ENCODE measurements at places on chromosomes 5 and 9.
A peak's percentile ranks its signal among the peaks of the same experiment; 100 is the strongest.

DNA sequence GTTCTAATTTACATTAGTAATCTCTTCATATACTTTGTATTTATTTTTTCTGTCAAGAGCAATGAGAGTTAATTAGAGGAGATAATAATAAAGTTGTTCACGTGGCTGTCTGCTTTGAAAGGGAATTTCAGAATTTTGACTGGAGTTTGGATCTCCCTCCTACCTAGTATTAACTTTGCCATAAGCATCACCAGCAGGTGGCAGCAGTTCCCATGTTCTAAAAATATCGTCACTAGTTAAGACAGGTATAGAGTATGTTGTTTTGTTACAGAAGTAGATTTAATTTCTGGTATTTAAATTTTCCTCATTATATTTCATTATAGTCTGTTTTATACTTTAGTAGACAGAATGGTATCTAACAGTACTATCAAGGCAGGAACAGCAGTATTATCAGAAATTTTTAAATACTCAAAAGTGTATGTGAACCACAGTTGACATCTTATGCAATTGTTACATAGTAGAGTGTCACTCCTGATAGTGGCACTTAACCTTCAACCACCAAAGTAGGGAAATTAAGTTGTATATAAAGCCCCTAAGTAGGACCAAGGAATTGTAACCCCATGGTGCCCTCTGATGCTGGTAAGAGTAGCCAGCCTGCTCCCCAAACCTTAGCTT, 20.4 kb downstream of the GNPDA1 start:
- DNase-seq, result peak; percentile 76

DNA sequence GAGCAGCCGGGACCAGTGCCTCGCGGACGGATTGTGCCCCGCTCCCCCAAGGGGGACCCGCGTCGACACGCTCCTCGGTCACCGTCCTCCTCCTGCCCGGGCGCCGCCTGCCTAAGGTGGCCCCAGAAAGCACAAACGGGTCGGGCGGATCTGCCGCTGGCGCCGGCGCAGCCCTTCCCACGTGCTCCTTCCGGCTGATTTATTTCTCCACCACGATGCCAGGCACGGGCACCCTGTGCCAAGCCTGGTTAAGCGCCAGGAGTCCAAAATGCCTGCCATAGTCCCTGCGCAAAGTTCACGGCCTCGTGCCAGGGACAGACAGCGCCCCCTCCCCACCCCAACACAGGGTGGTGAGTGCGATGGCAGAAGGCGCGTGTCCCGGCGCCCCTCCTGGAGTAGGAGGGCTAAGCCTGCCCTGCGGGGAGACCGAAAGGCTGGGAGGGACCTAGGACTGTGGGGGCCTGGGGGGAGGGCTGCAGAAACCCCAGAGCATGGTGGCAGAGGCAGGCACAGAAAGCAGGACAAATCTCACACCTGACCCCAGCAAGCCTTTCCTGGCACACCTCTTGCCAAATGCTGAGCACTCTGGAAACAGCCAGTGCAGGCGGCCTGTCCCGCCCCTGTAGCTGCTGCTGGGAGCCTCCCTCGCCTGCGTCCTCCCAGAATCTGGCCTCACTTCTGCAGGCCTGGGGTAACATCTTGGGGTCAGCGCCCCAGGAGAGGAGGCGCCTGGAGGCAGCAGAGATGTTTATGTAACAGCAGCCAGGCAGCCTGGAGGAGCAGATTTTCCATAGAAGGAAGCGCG, 1.1 kb upstream of the NOTCH1 start:
- DNase-seq, result peak; percentile 37

DNA sequence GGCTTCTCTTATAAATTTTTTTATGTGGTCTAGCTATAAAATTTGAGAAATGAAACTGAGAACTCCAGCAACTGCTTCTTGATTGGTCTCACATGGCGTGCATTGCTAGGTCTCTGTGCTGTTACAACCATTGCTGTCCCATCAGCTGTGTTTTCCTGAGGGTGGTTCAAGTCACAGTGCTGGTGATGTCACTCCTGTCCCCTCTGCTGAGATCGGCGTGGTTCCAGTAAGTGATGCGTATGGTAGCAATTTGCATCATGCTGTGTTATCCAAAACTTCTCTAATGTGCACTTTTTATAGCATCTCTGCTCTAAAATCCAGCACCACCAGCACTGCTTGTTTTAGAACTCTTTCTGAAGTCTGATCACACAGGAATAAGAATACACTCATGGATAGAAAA, 112.6 kb upstream of the ZNF608 start:
- no peak for DNase-seq

GRCh38 chr9:116891424-116891823, 204.3 kb downstream of the TRIM32 start:
- DNase-seq, result no peak

DNA sequence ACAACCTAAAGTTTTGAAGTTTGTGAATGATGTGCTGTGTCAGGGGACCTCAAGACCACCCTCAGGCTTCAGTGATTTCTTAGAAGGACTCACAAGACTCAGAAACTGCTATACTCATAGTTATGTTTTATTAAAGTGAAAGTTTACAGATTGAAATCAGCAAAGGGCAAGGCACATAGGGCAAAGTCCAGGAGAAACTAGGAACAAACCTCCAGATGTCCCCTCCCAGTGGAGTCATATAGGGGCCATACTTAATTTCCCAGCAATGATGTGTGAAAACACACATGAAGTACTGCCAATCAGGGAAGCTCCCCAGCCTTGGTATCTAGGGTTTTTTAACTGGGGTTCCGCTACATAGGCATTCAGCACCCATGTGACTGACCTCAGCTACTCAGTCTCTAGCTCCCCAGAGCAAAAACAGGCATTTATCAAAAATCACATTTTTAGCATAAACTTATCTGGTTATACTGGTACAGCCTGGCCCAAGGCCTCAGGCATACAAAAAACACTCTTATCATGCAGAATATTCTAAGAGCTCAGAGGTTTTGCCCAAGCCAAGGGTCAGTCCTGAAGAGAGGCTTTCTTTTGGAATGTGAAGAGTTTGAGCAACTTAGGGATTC, 74.7 kb upstream of the ANKRD55 start:
- DNase-seq, result no peak

DNA sequence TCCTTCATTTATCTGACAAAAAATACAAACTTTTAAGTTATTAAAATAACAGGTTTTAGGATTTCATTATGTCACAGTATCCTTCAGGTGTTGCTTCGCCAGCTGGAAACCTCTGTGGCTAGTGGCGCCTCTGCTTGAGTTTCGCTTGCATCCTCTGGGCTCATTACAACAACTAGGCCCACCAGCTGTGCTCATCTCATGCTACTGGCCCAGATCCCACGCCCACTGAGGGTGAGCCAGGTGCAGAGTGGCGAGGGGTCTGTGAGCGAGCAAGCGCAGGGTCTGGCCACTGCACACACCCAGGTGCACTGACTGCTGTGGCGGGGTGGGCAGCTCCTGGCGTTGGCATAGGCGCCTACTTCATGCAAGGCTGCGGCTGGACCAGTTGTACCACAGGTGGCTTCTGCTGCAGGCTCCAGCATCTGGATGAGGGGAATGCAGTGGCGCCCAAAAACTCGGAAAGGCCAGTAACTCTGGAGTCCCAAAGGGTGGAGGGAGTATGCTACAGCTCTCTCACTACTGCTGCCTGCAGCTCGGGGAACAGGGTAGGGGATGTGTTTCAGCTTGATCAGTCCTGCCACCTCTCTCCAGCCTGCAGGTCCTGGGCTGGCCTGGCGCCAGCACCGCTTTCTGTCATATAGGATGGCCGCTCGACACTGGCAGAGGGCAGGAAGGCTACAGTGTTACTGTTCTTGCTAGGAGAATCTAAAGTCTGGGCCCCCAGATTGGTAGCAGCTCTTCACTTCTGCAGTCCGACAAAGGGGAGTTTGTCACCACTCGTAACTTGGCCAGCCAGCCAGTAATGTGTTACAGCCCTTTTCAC, 452.1 kb downstream of the TUSC1 start:
- no peak for DNase-seq

- DNase-seq, result no peak
Observed at GRCh38 chr5:14266686-14267085, 123.5 kb downstream of the TRIO start.

- no peak for DNase-seq
Observed at GRCh38 chr5:54608423-54609085, 91.0 kb downstream of the SNX18 start.

GRCh38 chr5:157963761-157964160, 104.8 kb upstream of the CLINT1 start:
- no peak for DNase-seq

DNA sequence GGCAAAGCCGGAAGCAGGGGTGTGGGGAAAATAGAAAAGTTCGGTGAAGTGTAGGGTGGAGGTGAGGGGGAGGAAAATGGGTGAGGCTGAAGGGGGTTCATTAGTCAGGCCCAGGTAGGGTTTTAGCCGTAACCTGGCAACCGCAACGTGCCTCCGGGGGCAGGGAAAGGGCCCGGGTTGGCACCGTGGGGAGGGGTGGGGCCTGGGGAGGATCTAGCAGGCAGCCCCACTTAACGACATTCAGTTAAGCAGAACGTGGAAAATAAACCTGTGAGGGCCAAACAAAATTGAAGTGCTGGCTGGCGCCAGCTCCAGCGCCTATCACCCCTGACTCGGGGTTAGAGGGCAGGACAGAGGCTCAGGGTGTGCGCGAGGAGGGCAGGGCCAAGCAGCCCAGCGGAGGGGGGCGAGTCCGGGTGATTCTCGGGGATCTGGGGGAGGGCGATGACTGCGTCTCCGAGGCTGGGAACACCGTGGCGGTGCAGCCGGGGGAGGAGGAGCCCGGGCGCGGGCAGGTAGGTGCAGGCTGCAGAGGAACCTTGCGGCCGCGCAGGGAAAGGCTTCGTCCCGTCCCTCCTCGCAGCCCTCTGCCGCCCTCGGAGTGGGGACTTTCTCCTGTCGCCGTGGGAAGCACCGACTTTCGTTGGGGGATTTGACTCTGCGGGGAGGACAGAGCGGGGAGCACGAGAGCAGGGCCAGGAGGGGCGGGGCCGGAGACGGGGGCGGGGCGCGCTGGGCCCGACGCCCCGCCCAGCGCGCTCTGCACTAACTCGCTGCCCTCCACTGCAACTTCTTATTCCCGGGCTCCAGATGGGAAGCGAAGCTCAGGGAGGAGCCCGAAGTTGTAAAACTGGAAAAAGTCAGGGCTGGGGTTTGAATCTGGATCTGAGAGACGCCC, 5.1 kb downstream of the RGS14 start:
- DNase-seq, result no peak

DNA sequence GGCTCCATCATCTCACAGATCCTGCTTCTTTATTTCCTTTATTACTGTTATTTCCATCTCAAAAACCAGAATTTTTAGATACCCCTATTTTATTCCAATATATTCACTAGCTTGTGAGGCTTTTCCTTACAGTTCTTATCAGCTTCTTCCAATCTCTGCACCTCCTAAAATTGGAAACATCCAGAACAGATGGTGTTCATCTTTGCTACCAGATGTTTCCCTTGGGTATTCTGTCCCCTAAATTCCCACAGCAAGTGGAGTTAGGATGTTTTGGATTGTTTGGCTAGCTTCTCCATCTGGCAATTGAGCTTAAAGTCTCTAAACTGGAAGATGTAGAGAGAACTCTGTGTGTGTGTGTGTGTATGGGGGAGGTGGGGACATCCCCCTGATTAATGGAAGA, 580.4 kb downstream of the DTWD2 start:
- no peak for DNase-seq

GRCh38 chr9:120583958-120584369, 4.0 kb upstream of the CDK5RAP2 start:
- no peak for DNase-seq

DNA sequence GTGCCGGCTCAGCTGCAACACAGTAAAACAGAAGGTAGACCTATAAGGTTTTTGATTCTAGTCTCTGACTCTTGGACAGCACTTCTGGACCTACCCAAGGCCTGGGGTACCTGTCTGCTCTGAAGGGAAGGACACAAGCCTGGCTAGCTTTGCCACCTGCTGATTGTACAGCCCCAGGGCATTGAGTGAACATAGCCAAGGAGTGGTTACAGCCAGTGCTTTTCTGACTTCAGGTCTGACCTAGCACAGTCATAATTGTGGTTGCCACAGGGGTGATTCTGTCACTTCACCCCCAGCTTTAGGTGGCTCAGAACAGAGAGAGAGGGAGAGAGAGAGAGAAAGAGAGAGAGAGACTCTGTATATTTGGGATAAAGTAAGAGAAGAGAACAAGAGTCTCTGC, 118.4 kb downstream of the PLCXD3 start:
- DNase-seq, result no peak

GRCh38 chr9:88995200-88995577, 3.9 kb downstream of the S1PR3 start:
- DNase-seq, result no peak

DNA sequence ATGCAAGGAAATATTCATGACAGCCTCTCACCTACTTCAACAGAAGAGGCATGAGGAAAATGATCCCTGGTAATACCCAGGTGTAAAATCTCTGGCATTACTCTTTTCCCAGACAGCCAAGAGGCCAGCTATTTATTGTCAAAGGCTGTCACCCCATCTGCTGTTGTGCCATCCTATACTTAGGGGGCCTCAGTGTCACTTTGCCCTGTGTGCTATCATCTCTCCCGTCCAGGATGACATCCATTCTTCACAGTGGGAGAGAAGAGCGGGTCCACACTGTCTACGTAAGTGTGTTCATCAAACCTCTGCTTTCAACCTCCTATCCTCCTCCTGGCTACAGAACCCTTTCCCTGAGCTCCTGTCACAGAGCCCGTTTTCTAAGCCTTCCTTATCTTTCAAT, 82.6 kb downstream of the MYO10 start:
- no peak for DNase-seq

DNA sequence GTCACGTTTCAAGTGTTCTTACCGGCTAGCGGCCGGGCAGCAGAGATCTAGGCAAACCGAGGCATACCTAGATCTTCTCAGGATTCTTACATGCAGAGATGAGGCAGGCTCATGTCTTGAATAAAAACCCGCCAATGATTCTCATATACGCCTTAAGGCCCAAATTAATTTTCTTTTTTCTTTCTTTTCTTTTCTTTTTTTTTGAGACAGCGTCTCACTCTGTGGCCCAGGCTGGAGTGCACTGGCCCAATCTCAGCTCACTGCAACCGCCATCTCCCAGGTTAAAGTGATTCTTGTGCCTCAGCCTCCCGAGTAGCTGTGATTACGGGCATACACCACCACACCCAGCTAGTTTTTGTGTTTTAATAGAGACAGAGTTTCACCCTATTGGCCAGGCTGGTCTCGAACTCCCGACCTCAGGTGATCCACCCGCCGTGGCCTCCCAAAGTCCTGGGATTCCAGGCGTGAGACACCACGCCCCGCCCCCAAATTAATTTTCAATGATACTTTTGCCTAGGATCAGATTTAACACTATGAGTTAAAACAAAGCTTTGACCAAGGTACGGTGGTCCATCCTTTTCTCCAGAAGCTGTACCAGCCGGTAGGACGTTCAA, 1.5 kb downstream of the C9orf40 start:
- no peak for DNase-seq
